A549 (cell line): ENCODE measurements at places on chromosomes 11 and 22.

GRCh38 chr11:11251394-11251970 lies 101.6 kb downstream of the CSNK2A3 start:
- no peak for DNase-seq

GRCh38 chr11:72634472-72635095 lies 39.6 kb downstream of the PDE2A start:
- DNase-seq, result no peak

GRCh38 chr22:45073064-45073463 lies 63.3 kb upstream of the PHF21B start:
- DNase-seq, result no peak

GRCh38 chr11:8221046-8221723 lies 42.5 kb downstream of the LMO1 start:
- no peak for DNase-seq

- no peak for DNase-seq
Observed at GRCh38 chr11:117649296-117650055, 147.5 kb downstream of the DSCAML1 start.
